GM12878 (cell line): ENCODE measurements at places on chromosomes 1 and 21.
A peak's percentile ranks its signal among the peaks of the same experiment; 100 is the strongest.

- DNase-seq, result no peak
Observed at GRCh38 chr21:25953659-25954058, 216.9 kb downstream of the APP start.

DNA sequence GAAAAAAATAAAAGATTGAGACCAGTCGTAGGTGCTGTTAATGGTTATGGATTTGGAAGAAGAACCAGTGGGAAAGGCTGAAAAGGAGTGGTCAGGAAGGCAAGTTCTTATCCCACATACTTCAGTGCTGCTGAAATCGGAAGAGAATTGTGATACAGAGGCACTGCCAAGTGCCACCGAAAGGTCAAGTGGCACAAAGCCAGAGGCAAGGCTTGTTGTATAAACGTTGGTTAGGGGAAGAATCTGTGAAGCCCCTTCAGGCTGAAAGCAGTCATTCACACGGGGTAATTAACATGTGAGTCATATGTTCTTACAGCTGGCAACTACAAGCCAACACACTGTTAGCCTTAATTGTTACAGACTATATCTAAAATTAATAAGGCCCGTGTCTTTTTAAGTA, 48.8 kb downstream of the ZBTB40 start:
- DNase-seq, result no peak

DNA sequence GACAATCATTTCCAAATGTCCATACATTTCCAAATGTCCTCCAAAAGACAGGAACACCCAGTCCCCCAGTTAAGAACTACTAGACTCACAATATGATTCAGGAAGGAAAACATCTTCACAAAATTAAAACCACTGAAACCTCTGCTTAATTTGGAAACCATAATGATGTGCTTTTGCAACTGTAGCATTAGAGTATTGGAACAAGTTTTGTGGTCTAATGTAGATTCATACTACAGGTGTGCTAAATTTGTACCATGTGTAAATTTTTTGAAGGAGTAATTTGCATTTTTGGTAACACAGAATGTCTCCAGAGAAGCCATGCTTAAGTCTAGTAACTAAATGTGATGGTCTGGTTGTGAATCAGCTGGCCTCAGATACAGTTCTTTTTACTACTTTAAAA, 129.6 kb downstream of the DPYD start:
- DNase-seq, result peak; percentile 45

- DNase-seq, result no peak
Observed at GRCh38 chr1:30132602-30133286, 590.6 kb downstream of the MATN1 start.

DNA sequence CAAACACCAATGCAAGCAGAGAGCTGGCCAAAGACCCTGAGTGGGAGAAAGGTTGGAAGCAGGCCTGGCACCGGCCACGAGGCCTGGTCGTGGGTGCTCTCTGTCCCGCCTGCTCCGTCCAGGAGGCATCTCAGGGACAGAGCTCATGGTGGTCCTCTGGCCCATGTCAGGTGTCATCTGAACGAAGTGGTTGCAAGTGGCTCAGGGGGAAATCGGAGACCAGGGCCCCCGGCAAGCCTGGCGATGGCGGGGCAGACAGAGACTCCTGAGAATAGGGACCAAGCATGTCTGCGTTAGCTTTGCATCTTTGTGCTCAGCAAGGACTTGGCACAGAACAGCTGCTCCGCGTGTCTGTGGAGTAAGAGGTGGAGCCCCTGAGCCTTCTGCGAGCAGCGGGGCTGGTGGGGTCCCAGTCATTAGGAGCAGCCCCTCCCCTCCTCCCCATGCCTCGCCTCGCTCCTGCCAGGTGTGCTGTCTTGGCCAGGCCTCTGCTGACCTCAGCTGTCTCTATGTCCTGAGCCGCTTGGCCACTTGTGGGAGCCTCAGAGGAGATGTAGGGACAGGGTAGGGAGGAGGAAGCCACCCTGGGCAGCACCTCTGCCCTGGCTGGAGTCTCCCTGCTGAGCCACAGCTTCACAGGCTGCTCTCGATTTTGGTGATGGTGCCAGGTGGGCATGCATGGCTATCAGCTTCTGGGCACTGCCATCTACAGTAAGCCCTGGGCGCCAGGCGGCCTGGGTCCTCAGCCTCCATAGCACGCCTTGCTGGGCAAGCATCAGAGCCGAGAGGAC, 362.9 kb upstream of the VAMP3 start:
- DNase-seq, result no peak

GRCh38 chr1:29786195-29786594, 549.9 kb downstream of the PTPRU start:
- no peak for DNase-seq

DNA sequence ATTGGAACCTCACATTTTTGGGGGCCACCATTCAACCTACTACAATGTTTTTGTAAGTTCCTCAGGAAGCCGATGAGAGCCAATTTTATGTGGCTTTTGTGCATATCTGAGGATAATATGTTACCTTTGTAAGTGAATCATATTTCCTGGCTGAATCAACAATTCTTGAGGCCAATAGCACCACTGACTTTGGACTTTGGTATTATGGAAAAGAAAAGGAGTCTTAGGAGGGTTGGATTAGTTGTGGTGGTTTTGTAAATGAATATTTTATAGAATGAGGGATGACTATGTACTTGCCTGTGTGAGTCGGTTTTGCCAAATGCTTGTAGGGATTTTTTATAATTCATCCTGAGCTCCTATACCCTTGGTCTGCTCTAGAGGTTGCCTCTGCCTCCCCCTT, 181.5 kb upstream of the HMGB4 start:
- no peak for DNase-seq
